ENCODE measurements at places on chromosomes 1 and 21. TPM values are rescaled to one million over a fixed set of nuclear protein-coding genes. Genes with fewer than 3 reads are reported as not detected.

- peak; percentile 67 for DNase-seq
Observed at GRCh38 chr1:93814059-93814794, 64.8 kb downstream of the DNTTIP2 start.

DNA sequence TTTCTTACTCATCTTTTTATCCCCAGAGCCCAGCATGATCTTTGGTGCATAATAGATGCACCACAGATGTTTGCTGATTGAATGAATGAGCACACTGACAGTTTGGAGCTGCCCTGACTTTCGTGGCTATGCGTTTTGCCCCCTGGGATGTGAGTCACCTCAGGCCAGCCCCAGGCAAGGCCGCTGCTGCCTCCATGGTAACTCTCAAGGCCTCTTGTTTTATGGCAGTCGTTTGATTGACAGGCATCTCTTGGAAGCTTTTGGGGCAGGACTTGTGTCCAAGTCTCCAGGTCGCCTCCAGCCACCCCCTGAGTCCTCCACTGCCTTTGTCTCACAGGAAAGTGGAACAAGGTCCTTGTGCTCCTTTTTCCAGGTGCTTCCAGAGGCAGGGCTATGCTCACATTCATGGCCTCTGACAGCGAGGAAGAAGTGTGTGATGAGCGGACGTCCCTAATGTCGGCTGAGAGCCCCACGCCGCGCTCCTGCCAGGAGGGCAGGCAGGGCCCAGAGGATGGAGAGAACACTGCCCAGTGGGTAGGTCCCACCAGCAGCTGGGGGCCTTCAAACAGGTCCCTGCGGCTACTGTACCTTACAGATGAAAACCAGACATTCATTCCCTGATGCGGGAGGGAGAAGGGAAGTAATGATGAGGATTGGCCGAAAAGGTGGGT, 11.2 kb downstream of the PSEN2 start:
- no peak for DNase-seq

Gene SPRR2E
- total RNA-seq, result not detected

GRCh38 chr1:231903586-231904081, 277.0 kb downstream of the DISC1 start:
- DNase-seq, result no peak

GRCh38 chr1:195941314-195941713, 666.9 kb downstream of the KCNT2 start:
- no peak for DNase-seq

DNA sequence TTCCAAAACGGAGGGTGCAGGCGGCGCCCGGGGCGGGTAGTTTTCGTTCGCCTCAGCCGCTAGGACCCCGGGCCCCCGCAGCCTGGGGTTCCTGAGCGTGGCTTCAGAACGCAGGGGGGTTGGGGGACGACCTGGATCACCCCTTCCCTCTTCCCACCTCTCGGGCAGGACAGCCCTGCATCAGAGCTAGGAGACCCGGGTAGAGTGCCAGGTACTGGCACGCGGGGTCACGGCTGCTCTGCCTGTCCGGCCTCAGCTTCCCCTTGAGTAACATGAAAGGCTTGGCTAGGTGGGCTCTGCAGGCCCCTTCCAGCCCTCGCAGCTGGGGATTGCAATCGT, 484 bp downstream of the DFFB start:
- no peak for DNase-seq

DNA sequence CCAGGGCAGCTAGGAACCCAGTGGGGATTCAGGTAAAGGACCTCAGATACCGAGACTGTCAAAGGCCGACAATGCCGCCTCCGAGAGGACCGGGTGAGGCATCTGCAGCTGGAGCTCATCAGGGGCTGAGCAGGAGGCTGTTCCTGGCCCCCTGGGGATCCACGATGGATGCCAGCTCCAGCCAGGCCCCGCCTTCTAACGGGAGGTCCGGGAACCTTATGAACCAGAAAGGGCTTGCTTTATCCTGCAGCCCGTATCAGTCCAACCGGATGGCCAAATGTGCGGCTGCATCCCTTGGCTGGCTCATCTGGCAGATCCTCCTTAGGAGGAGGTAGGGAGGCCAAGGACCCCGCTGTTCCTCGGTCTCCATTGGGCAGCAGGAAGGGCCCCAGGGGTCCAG, 32.0 kb downstream of the SLC45A1 start:
- DNase-seq, result no peak

Gene CRNN
- total RNA-seq, result not detected

All from activated CD8-positive, alpha-beta memory T cell treated with anti-CD3 and anti-CD28 coated beads, Interleukin-2, amount 10 ng/mL, durations not matched to agents 7 days and 5 days (primary cell).